ENCODE measurements at places on chromosomes 6 and 20.
A peak's percentile ranks its signal among the peaks of the same experiment; 100 is the strongest.

GRCh38 chr6:134394208-134394607, 76.3 kb upstream of the SGK1 start:
- DNase-seq: no peak

- DNase-seq: peak; percentile 67
Measured at GRCh38 chr6:32933661-32934085, 7.2 kb downstream of the HLA-DMB start.

DNA sequence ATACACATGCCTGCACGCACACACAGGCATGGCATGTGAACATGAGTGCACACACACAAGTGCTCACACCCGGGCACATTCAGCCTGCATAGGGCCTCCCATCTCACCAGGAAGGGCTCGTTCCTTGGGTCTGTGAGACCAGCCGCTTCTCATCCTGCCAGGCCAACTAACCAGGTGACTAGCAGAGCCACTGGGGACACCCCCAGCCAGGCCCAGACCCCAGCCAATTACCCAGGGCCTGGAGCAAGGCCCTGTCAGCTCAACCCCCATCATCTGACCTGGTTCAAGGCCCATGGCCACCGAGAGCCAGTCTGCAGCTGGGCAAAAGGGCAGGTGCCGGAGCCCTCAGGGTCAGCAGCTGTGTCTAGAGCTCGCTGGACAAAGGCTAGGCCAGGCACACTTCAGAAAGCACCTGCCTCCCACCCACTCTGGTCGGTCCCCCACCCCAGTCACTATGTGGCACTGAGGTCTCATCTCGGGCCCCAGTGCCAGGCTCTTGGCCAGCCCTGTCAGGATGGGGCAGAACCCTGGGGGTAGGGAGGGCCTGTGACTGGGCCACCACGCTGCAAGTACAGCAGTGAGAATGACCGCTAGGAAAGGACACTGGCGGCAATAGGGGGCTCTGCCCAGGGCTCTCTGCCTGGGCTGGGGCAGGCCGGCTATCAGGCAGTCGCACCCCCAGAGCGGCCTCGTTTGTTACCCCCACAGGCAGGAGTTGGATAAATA, 26.8 kb upstream of the MRGBP start:
- no peak for DNase-seq

GRCh38 chr6:119308991-119309657, 40.4 kb downstream of the MAN1A1 start:
- no peak for DNase-seq

- DNase-seq: no peak
Measured at GRCh38 chr20:50762435-50763220, 31.2 kb downstream of the PARD6B start.

DNA sequence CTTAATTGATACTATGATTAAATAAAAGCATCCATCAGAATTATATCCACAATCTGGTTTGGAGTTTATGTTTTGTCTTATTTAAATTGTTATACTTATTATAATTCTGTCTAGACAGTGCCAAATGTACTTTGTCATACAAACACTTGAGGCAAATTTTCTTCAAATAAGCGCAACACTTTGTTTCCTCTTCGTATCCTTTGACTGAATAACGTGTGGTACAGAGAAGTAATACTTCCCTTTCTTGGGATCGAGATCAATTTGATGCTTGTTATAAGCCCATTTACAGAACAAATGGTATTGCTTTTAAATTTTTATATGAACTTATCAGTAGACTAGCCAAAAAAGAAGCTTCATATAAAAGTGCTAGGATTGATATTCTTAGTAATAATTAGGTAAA, 111.0 kb downstream of the ATG5 start:
- DNase-seq: no peak

DNA sequence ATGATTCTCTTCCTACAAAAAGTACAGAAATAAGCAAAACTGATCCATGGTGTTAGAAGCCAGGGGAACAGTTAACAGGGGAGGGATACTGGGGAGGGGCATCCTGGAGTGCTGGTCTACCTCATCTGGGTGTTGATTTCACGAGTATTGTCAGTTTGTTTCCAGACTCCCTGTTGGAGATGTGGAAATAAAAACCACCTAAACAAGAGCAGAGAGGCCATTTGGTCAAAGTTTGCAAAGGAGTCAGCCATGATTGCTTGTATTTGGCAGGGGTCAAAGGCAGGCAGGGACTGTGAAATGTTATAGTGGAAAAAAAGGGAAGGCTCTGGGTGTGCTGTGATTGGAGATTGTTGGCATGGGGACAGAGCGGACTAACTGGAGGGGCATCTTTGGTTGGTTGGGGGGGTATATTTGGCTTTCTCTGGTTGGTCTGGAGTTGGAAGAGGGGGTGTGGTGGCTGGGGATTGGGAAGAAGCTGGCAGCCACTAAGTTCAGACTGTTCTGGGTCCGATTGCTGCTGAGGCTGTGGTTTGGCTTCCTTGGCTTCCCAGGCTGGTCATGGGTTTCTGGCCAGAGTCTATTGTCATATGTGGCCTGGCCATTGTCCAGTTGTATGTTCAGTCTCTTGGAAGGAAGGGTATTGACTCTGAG, 14.9 kb upstream of the PANK2 start:
- no peak for DNase-seq

DNA sequence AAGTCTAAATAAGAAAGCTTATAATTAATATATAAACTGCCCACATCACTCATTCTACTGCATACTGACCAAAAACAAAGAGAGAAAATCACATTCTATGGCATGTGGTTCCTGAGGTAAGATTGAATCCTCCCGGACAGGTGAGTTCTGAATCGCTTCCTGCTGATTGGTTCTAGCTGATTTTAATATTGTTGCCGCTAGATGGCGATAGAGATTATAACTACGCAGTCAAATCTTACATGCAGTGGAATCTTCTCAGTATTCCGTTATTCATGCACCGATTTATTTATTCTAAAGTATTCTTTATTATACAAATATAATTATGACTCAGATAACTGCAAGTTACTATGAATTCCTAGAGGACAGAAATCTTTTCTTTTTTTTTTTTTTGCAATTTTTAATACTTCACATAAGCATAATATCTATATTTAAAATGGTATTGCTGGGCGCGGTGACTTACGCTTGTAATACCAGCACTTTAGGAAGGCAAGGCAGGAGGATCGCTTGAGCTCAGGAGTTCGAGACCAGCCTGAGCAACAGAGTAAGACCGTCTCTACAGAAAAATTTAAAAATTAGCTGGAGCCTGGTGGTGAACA, 24.2 kb upstream of the TMX4 start:
- peak; percentile 38 for DNase-seq

DNA sequence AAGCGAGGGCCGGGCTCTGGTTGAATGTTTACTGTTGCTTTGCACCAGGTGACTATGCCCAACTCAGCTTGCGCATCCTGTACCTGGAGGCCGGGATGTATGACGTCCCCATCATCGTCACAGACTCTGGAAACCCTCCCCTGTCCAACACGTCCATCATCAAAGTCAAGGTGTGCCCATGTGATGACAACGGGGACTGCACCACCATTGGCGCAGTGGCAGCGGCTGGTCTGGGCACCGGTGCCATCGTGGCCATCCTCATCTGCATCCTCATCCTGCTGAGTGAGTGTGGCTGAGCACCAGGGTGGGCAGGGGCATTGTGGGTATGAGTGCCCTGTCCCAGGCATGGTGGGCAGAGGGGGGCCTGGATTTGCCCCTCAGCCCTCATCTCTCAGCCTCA, 136.1 kb downstream of the TAF4 start:
- no peak for DNase-seq

DNA sequence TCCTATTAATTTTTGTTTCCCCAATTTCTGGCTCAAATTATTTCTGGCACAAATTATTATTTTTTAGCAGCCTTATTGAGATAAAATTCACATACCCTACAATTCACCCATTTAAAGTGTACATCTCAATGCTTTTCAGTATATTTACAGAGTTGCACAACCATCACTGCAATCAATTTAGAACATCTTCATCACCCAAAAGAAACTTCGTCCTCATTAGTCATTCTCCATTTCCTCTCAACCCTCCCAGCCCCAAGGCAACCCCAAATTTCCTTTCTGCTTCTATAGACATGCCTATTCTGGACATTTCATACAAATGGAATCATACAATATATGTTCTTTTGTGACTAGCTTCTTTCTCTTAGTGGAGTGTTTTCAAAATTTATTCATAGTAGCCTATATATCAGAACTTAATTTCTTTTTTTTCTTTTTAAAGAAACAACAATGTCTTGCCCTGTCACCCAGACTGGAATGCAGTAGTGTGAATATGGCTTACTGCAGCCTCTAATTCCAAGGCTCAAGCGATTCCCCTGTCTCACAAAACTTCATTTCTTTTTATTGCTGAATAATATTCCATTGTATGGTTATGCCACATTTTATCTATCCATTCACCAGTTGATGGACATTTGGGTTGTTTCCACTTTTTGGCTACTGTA, 84.5 kb downstream of the DNAH8 start:
- DNase-seq: no peak

GRCh38 chr6:109252261-109253041, 129.8 kb downstream of the CD164 start:
- DNase-seq: no peak

Data from bone marrow (tissue), 2 donors.